ENCODE measurements at places on chromosomes 2 and 18.

GRCh38 chr2:213015387-213016165 is 135.8 kb downstream of the IKZF2 start:
- DNase-seq = no peak

GRCh38 chr2:9638532-9638931 is 7.7 kb upstream of the YWHAQ start:
- no peak for DNase-seq

DNA sequence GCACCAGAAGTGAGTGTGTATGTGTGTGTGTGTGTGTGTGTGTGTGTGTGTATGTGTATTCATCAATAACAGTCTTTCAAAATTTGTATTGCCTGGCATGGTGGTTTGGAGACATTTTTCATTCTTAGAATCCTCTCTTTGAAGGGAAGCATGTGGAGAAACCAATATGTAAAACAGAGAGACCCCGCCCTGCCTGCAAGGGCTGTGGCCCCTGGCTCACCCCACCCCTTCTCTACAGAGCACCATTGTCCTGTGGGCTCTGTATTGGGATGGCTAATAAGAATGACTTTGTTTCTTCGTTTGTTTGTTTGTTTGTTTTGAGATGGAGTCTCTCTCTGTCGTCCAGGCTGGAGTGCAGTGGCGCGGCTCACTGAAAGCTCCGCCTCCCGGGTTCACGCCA is 65.9 kb downstream of the GNAL start:
- DNase-seq = no peak

DNA sequence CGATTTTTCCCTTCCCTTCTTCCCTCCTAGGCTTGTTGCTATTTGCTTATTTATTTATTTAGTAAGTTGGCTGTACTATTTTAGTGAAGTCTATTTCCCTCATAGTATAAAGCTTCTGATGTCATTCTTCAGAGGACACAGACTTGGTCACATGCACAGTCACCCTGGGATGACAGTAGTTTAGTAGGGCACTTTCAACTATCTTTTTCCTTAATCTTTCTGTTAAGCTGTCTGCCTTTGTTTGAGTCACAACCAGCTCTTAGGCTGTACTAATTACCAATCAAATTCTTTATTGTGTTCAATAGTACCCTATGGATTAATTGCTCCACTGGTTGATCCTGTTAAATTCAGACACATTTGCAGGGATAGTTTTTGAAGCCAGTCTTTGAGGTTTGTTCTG is 26.9 kb upstream of the RAB31 start:
- DNase-seq = no peak

Measured in neuronal stem cell (in vitro differentiated cells).